Central memory CD8-positive, alpha-beta T cell (primary cell): ENCODE measurements at places on chromosomes 6 and 20.

- no peak for DNase-seq
Observed at GRCh38 chr6:39206250-39206721, 23.0 kb downstream of the KCNK5 start.

- DNase-seq: no peak
Observed at GRCh38 chr6:108888052-108888451, 39.8 kb downstream of the ARMC2 start.

DNA sequence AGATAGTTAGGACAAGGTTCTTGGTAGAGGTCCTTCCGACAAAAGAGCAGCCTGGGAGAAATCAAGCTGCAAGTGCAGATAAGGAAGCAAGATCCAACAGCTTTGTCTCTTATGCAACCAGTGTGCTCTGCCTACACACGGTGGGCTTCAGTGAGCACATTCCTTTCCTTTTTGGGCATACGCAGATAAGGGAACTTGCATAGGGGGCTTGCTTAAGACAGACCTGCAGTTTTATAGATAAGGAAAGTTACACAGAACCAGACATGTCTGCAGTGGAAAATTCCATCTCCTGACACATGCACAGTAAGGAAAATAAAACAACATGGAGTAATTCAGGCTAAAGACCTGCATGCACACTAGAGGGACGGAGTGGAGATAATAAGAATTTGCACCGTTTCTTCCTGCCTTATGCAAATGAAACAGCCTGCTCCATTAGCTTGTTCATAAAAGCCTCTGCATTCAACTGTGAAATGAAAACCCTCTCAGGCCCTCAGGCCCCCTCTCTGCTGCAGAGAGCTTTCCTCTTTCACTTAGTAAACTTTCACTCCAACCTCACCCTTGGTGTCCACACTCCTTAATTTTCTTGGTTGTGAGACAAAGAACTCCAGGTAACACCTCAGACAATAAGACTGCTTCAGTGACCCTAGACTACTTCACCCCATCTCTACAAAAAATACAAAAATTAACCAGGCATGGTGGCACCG is 97.5 kb upstream of the MYLIP start:
- DNase-seq: no peak

- no peak for DNase-seq
Observed at GRCh38 chr6:41675176-41675775, 37.0 kb downstream of the MDFI start.

DNA sequence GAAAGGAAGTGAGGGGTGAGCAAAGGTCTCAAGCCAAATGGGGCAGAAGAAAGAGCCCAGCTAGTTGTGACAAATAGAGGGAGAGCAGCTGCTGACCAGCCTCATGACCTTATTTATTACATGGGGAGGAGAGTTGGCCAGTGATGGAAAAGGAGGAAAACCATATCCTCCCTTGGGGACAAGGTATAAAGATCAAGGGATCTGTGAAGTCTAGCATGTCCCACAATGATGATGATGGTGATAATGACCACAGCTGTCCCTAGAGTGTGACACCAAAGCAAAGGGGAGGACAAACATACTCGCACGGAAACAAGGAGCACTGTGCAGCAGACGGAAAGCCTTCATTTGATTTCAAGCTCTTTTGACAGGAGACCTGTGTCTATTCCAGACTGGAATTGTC is 190.4 kb upstream of the MCHR2 start:
- DNase-seq: no peak

DNA sequence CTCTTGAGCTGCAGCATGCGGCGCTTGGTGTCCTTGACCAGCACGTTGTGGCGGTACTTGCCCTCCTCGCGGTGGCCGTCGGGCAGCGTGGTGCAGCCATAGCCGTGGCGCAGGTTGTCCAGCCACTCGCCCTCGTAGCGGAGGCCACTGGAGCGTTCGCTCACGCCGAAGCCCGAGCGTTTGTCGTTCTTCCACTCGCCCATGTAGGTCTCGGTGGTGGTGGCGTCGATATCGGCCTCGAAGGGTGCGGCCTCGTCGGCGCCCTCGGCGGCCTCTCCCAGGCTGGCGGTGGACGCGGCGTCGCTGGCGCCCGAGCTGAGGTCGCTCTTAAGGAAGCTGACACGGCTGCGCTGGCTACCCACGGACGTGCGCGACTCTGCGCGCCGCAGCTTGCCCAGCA is 27.3 kb downstream of the JPH2 start:
- DNase-seq: no peak

DNA sequence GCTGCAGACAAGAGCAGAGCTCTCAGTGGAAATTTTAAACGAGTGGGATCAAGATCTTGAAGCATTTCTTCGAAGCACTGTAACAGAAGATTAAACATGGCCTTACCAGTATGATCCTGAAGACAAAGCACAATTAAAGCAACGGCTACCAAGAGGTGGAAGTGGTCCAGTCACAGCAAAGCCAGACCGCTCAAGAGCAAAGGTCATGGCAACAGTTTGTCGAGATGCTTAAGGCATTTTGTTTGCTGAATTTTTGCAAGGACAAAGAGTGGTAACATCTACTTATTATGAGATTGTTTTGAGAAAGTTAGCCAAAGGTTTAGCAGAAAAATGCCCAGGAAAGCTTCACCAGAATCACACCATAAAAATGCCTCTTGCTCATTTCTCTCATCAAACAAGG is 153.4 kb upstream of the CARMIL1 start:
- no peak for DNase-seq

DNA sequence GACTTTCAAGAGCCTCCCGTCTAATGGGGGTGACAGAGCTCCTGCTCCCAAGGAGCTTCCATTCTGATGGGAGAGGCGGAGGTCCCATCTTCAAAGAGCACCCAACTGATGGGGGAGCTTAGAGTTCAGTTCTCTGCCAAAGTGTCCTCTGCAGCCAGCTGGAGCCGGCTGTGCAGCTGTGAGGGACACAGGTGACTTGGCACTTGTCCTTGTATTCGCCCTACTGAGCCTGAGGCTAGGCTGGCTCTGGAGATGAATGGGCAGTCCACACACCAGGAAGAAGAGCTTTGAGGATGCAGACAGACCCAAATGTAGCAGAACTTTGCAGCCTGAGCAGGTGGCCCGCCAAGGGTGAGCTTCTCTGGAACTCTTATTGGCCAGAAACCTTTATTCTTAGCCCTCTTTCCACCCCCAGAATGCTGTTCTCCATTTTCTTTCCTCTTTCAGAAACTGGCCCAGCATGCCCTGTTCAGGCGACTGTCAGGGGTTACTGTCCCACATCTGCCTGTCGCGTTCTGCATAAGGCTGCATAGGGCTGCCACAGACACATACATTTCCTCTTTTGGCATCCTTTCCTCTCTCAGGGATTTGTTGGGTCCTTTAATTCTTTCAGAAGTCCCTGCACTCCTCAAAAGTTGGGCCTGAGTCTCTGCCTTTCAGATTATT is 108.7 kb upstream of the LRFN2 start:
- DNase-seq: no peak

- no peak for DNase-seq
Observed at GRCh38 chr6:25553502-25553901, 98.5 kb upstream of the SCGN start.

- DNase-seq: no peak
Observed at GRCh38 chr6:110795271-110795670, 20.0 kb downstream of the CDK19 start.

DNA sequence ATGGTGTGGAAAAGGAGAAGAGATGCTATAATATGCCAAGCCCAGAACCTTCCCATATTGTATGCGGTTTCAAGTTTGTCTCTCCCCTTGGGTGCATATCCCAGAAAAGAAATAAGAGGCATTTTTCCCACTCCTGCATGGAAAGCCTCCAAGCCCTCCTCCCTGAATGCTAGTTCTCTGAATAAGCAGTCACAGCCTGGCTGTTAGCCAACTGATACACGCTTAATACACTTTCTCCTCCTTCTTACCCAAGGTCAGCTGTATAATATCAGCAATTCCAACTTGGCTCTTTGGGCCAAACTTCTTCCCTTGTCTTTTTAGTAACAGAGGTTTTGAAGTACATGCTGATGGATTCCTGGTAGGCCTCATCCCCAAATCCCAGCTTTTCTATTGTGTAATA is 440.1 kb downstream of the EPHA7 start:
- no peak for DNase-seq

DNA sequence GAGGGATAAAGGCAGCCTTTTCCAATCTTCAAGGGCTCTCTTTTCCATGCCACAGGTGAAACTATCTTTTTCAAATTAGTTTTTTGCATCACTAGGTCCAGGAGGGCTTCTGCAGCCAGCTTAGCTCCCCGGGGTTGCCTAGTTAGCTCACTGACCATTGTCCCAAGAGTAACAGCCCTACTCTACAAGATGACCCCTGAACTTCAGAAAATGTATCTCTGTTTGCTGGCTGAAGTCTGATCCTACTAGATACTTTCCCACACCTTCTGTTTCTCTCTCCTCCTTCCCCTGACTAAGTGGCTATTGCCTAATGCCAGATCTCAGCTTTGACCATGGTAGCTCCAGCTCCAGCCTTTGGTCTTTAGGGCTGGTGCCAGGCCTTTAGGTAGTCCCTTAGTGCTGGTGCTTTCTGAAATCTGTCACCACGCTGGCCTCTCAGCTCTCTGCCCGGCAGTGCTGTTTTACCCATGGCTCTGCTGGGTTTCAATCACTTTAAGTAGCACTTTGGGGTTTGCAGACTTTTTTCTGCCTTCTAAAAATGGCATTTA is 255.1 kb downstream of the RNGTT start:
- no peak for DNase-seq

DNA sequence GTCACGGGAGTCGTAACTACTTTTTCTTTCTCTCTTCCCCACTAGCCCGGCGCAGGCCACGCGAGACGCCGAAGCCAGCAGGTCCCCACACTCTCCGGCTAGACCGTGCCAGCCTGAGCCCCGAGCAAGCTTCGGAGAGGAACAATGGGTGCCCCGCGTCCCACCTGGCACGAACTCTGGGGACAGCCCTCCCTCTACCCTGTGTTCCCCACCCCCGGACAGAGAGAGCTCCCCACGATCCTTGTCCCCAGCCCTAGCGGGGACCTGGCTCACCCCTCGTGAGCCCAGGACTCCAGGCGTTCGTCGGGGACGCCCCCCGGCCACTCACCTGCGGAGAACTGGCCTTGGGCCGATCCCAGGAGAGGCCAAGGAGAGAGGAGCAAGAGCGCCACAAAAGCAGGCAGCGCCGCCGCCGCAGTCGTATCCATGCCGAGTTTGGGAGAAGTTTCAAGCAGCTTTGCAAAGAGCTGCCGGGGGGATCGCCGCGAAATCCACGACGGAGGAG is 416 bp downstream of the PTPRK start:
- DNase-seq: peak; percentile 17

DNA sequence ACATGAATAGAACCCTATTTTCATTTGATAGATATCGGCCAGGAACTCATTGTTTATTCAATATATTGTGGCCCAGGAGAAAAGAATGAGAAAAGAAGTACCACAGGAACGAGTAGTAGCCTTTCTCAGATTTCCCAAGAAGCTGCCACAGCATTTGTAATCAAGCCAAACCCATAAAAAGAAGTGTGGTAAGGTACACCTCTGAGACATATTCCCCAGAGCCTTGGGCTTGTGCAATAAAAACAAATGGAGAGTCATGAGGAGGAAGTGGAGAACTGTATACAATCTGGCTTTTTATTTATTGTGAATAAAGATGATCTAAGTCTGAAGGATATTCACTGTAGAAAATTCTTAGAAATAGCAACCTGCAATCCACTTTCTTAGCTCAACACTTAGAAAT is 36.7 kb downstream of the KIF6 start:
- DNase-seq: no peak

GRCh38 chr20:6439737-6440442 is 317.1 kb upstream of the FERMT1 start:
- no peak for DNase-seq

- DNase-seq: no peak
Observed at GRCh38 chr6:108071736-108072276, 2.7 kb downstream of the OSTM1 start.

DNA sequence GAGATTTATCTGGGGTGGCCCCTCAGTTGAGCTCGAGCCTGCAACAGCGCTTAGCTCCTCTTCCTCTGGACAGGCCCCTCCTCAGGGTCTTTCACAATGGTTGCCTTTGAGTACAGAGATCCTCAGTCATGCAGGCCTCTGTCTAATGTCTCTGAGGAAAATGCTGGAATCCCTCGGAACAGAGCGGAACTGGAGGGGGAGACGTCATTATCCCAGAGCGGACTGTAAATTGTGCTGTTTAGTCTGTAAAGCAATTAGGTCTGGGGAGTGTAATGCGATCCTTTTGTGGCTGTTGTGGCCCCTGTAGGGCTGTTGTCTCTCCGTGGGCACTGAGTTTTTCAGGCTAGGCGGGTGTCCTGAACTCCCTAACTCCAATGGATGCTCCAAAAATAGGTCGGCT is 15.0 kb upstream of the DAAM2 start:
- DNase-seq: no peak

- no peak for DNase-seq
Observed at GRCh38 chr6:134394905-134395304, 77.0 kb upstream of the SGK1 start.

DNA sequence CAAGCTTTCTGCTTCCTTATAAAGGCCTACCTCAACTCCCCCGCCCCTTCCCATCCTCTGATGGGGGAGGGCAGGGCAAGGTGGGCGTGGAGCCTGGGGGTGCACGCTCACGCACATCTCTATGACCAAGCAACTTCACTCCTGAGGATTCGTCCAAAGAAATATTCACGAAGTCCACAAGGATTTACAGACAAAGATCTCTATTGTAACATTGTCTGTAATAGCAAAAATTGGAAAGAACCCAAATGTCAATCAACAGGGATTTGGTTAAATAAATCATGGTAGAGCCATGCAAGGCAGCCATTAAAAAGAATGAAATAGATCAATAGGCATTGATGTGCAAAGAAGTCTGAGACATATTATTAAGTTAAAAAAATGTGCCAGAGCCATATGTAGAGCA is 130.4 kb upstream of the AFDN start:
- no peak for DNase-seq

DNA sequence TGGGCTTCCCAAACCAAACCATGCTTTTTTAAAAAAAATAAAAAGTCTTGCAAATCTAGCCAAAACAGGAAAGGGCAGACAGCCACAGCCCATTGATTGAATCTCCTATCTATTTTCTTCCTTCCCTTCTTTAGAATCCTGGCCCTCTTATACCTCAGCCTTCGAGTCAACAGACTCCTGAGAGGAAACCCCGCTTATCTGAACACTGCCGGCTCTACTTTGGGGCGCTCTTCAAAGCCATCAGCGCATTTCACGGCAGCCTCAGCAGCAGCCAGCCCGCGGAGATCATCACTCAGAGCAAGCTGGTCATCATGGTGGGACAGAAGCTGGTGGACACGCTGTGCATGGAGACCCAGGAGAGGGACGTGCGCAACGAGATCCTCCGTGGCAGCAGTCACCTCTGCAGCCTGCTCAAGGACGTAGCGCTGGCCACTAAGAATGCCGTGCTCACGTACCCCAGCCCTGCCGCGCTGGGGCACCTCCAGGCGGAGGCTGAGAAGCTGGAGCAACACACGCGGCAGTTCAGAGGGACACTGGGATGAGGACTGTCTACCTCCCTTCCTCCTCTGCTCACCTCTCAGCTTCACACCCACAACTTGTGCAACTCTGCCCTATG is 10.1 kb upstream of the RTF2 start:
- DNase-seq: no peak

DNA sequence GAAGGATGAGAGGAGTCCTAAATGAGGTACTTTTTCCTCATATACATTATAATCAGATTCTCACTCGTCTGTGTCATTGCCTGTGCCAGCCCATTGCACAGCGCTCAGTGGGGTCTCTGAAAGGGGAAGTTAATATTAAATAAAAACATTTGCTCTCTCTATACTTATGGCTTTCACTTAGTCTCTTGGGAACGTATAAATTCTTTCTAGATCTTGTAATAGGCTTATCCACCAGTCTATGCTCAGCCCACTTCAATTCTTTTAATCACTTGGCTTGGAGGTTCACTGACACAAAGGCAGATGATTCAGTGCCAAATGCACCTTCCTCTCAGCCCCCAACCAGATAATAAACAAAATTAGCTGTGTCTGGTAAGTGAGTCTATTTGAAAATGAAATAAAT is 164.3 kb upstream of the OGFRL1 start:
- DNase-seq: no peak
